Inflammatory macrophage (primary cell): ENCODE measurements at places on chromosomes 4 and X.
A peak's percentile ranks its signal among the peaks of the same experiment; 100 is the strongest.

DNA sequence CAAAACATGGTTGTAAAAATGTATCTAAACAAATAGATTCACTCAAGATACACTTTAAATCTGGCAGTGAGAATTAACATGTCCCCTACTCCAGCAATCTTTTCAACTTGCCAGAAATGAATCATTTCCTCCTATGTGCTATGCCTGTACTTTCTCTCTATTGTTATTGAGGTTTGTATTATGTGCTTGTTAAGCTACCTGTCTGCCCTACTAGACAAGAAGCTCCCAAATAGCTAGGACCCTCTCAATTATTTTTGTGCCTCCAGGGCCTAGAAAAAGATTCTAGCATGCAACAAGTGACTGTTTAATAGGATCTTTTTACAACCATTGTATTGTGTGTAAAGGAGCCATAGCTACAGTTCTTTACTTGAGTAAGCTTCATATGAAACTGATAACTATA, 3.5 kb upstream of the SAP30 start:
- no peak for DNase-seq

- no peak for DNase-seq
Measured at GRCh38 chr4:16238327-16238726, 12.1 kb upstream of the TAPT1 start.

- no peak for DNase-seq
Measured at GRCh38 chr4:153936121-153936520, 147.2 kb upstream of the SFRP2 start.

- DNase-seq = no peak
Measured at GRCh38 chr4:80254114-80254513, 12.3 kb upstream of the FGF5 start.

GRCh38 chr4:143375326-143376073, 38.8 kb downstream of the GAB1 start:
- peak; percentile 41 for DNase-seq

GRCh38 chr4:144189121-144189520, 48.6 kb upstream of the GYPA start:
- DNase-seq = no peak

- DNase-seq = no peak
Measured at GRCh38 chr4:60216752-60217151, 983.4 kb upstream of the ADGRL3 start.

- DNase-seq = no peak
Measured at GRCh38 chr4:188839704-188840103, 700.5 kb downstream of the TRIML1 start.

GRCh38 chr4:84582988-84583875, at the start of gene CDS1:
CDS1 (plus strand) TSS chr4:84583127; CDS start chr4:84583402, 275 bp downstream.
- DNase-seq = no peak

DNA sequence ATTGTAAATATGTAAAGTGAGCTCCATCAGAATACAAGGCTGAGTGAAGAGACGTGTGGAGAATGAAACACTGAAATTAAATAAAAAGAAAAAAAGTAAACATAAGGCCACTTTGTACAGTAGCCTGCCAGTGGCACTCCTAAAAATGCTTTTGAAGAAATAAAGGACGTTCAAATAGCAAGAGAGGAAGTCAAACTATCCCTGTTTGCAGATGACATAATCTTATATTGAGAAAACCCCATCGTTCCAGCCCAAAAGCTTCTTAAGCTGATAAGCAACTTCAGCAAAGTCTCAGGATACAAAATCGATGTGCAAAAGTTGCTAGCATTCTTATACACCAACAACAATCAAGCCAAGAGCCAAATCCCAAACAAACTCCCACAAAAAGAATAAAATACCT, 24.2 kb downstream of the RASSF6 start:
- DNase-seq = peak; percentile 15
